ENCODE measurements at places on chromosomes 7 and 10.

- no peak overlapping the region for H3K27ac ChIP-seq
- H3K4me1 ChIP-seq = peaks cover 4% of the 10 kb centered on the region
- no peaks in the 10 kb centered on the region for H3K27me3 ChIP-seq
- H3K4me3 ChIP-seq = no peak overlapping the region
- H3K36me3 ChIP-seq = no peaks in the 10 kb centered on the region
- DNase-seq = no peak
These were observed 37.2 kb downstream of the KAT6B start for GRCh38 chr10:74863551-74863950.

DNA sequence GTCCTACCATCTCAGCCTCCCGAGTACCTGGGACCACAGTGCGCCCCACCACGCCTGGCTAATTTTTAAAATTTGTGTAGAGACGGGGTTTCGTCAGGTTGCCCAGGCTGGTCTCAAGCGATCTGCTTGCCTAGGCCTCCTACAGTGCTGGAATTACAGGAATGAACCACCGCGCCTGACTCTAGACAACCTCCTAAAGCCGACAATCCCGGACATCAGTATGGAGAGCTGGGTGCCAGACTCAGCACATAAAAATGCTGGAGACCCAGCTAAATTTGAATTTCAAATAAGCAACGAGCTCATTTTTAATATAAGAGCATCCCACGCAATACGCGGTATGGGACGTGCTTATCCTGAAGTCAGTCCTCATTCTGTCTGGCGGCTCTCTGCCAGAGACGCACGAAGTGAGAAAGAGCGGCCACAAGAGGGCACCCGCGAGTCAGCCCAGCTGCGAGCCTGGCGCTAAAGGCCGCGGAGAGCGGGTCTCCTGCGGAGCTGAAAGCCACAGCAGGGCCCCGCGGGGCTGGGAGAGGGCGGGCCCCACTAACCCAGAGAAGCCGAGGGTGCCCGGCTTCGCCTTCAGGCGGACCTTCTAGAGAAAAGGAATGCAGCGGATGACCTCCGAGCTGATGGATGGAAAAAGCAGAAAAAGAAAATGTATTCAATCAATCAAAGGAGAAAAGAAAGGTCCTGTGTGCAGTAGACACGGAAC is 7.0 kb downstream of the CALY start:
- H3K27ac ChIP-seq = no peak overlapping the region
- peak; percentile 77 for DNase-seq
- peaks cover 80% of the 10 kb centered on the region for H3K27me3 ChIP-seq

- no peak overlapping the region for H3K27ac ChIP-seq
- DNase-seq = no peak
- no peak overlapping the region for H3K4me3 ChIP-seq
- H3K36me3 ChIP-seq = no peaks in the 10 kb centered on the region
These were observed 50.1 kb downstream of the CROT start for GRCh38 chr7:87395442-87396020.

- no peak for DNase-seq
- H3K4me3 ChIP-seq = peak overlapping the region; percentile 87
- H3K27me3 ChIP-seq = no peaks in the 10 kb centered on the region
- no peaks in the 10 kb centered on the region for H3K4me1 ChIP-seq
These were observed 997 bp downstream of the WDR37 start for GRCh38 chr10:1057106-1057657.

DNA sequence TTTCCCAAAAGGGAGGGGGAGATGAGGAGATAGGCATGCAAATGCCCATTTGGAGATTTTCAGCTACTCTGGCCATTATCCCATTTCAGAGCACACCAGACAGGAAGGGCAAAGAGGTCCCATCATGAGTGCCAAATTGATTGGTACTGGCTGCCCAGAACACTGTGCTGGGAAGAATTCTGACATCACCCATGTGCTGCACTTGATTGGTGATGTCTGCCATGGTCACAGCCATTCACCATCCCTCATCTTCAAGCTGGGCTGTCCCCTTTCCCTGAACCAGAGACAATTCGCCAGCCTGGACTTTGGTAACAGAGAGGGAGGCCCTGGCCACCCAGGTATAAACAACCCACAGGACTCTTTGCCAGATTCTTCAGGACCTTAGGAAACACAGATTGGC is 23.2 kb upstream of the RADIL start:
- no peaks in the 10 kb centered on the region for H3K36me3 ChIP-seq
- H3K4me3 ChIP-seq = no peak overlapping the region
- H3K27ac ChIP-seq = no peak overlapping the region
- DNase-seq = no peak
- peaks cover 6% of the 10 kb centered on the region for H3K27me3 ChIP-seq

DNA sequence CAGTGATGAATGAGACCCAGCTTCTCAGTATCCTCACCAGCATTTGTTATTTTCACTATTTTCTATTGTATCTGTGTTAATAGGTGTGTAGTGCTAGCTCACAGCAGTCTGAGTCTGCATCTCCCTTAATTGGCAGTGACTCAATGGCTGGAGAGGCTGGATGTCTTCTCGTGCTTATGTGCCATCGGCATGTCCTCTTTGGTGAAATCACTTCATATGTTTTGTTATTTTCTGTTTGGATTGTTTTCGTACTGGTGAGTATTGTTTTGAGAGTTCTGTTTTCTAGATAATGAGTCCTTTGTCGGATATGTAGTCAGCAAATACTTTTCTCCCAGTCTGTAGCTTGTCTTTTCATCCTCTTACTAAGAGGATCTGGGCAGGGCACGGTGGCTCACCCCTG is 66.1 kb downstream of the AMZ1 start:
- no peaks in the 10 kb centered on the region for H3K27me3 ChIP-seq
- H3K4me3 ChIP-seq = no peak overlapping the region
- no peaks in the 10 kb centered on the region for H3K4me1 ChIP-seq
- no peak for DNase-seq
- H3K27ac ChIP-seq = no peak overlapping the region

- H3K36me3 ChIP-seq = no peaks in the 10 kb centered on the region
- no peak overlapping the region for H3K4me3 ChIP-seq
- H3K27ac ChIP-seq = no peak overlapping the region
- DNase-seq = no peak
- H3K27me3 ChIP-seq = no peaks in the 10 kb centered on the region
These were observed 186.5 kb downstream of the ADK start for GRCh38 chr10:74337330-74338016.

GRCh38 chr10:93152136-93152535 is 78.4 kb downstream of the CYP26A1 start:
- no peaks in the 10 kb centered on the region for H3K27me3 ChIP-seq
- H3K27ac ChIP-seq = no peak overlapping the region
- no peak for DNase-seq
- H3K36me3 ChIP-seq = no peaks in the 10 kb centered on the region
- no peak overlapping the region for H3K4me3 ChIP-seq
- H3K4me1 ChIP-seq = no peaks in the 10 kb centered on the region

GRCh38 chr10:70772627-70773026 is 12.6 kb downstream of the TBATA start:
- no peak for DNase-seq
- no peak overlapping the region for H3K4me3 ChIP-seq
- H3K36me3 ChIP-seq = no peaks in the 10 kb centered on the region
- no peak overlapping the region for H3K27ac ChIP-seq
- H3K4me1 ChIP-seq = no peaks in the 10 kb centered on the region

Data from tibial nerve (tissue), 4 donors.